ENCODE measurements at places on chromosomes 6 and 20. TPM values are rescaled to one million over a fixed set of nuclear protein-coding genes. Genes with fewer than 3 reads are reported as not detected.

FGD2 gene
- total RNA-seq, result 63.6 TPM

LY6G6C gene
- not detected for total RNA-seq

MANEA gene
- 11.8 TPM for total RNA-seq

FAM209B gene
- 0.44 TPM for total RNA-seq

RIPOR3 gene
- total RNA-seq, result not detected

TSPO2 gene
- total RNA-seq, result not detected

DNA sequence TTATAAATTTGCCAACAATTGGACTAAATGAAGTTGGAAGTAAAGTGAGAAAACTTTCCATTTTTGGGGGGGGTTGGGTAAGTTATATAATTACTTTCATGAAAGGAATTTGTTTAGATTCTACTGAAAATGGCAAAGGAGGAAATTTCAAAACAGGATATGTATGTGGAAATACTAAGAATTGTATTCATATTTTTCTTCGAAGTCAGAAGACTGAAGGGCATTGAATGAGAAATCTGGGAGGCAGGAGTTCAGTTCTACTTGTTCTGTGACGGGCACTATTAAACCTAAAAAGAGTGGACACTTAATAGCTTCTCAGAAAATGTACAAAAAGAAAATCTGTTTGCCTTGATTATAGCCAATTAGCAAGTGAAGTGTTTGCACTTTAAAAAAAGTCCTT, 114.7 kb downstream of the PRIM2 start:
- no peak for DNase-seq

DNA sequence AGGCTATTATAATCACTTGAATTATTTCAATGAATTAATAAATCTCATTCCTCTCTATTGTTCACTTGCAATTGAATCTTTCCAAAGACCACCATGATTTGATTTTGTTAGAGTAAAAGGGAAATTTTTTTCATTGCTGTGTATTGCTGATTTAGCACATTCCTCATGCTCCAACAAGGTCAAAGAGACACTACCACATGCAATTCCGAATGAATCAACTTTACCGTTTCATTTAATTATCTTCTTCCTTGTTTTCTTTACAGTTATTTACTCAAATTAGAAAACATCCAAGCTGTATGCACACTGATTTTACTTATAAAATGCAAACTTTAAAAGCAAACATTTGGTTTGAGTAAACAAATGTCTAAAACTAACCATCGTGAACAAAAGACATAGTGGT, 967 bp downstream of the KIAA0408 start:
- DNase-seq, result no peak

GRCh38 chr20:62047666-62048345, 17.9 kb downstream of the TAF4 start:
- no peak for DNase-seq

GRCh38 chr20:5197847-5198650, 71.2 kb downstream of the CDS2 start:
- no peak for DNase-seq

Data from GM12878 (cell line).